ENCODE measurements at places on chromosomes 13 and 19.

DNA sequence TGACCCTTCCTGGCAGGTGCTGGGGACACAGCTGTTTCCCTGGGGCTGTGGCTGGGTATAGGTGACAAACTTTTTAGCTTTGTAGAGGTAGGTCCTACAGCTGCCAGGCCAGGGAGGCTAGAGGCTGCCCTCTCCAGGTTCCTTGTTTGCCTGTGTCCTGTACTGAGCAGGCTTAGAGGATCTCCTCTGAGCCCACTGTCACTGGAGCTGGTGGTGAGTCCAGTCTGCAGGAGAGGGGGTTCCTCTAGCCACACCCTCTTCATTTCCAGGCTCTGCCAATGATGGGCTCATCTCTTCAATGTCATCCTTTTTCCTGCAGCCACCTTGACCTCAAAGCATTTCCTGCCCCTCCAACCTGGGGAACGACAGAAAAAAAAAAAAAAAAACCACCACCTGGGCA, 12.6 kb upstream of the RAB11B start:
- no peak for DNase-seq

- no peak for DNase-seq
Observed at GRCh38 chr13:42553098-42554046, 20.6 kb upstream of the TNFSF11 start.

DNA sequence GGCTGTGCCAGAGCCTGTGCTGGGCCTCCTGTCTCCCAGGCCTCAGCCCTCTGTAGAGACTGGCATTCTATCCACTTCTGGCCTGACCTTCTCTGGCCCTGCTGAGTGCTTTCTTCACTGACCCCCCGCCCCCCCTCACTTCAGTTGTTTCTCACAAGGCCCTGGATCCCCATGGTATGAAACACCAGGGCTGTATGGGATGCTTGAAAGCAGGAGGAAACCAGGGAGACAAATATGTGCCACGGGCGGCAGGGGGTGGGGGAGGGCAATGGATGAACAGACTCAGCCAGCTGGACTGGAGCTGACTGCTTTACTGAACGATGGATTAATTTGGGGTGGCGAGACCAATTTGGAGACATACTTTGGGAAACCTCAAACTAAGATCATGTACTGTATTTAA, 14.0 kb downstream of the IRGC start:
- DNase-seq: no peak

- no peak for DNase-seq
Observed at GRCh38 chr19:42111811-42112210, 20.4 kb downstream of the POU2F2 start.

DNA sequence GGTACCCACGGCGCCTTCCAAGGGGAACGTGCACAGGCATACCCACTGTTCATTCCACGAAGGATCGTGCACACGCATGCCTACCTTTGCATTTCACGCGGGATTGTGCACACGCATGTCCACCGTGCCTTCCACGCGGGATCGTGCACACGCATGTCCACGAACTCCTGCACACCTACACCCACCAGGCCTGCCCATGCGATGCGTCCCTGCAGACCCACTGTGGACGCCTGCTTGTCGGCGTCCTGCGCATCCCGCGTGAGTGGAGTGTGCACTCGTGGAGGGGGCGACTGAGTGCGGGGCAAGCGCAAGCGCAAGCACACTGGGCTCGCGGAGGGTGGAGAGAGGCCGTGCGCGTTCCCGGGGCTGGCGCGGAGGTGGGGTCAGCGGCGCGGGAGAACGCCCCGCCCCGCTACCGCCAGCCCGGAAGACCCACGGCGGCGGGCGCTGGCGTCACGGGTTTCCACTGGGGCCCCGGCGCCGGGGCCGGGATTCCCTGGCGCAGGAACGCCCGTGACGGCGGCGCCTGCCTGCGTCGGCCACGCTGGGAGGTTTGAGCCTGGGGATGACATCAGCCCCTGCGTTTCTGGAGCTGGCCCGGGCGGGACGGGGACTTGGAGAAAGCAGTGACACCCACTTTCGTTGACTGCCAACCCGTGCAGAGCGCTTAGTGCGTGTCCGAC, 18.7 kb downstream of the GADD45B start:
- DNase-seq: no peak

GRCh38 chr13:82627183-82627582, 1255.1 kb downstream of the SLITRK1 start:
- DNase-seq: no peak

DNA sequence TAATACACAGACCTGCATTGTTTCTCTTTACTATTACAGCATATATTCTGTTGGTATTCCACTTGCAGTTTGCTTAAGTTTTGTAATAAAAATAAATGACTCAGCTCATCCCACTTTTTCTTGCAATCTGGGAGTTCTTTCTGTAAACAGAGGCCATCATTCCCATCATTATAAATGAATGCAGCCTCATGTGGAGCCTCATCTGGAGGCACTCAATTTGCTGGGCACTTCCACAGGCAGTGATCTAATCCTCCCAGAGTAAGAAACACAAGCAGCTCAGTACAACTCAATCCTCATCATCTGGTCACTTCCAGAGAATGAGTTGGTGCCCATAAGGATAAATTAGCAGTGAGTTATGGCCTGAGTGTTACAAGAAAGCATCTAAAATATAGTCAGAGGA, 2801.9 kb downstream of the PCDH9 start:
- no peak for DNase-seq

Data from activated naive CD8-positive, alpha-beta T cell treated with anti-CD3 and anti-CD28 coated beads, Interleukin-2, amount 50 U/mL, for 16 hours (primary cell).